ENCODE measurements at places on chromosomes 11 and 22.

DNA sequence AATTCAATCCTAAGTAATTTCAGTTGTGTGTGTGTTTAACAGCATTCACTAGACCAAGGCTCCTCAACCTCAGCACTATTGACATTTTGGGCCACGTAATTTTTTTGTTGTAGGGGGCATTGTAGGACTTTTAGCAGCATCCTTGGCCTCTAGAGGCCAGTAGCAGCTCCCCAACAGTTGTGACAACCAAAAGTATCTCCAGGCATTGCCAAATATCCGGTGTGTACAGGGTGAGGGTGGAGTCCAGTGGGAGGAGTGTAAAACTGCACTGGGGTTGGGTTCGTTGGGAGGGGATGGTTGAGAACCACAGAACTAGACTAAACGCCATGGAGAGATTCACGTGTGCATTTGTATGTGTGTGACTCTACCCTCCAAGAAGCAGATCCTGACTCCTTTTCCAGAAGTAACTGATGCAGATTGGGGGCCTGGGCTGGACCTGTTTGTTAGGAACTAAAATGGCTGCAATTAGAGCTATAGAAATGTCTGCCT lies 5.9 kb upstream of the PHF21A start:
- no peak for DNase-seq
- no peak overlapping the region for H3K4me3 ChIP-seq
- H3K27ac ChIP-seq: no peak overlapping the region
- peaks cover 19% of the 10 kb centered on the region for H3K4me1 ChIP-seq

- peaks cover 73% of the 10 kb centered on the region for H3K27me3 ChIP-seq
Observed at GRCh38 chr22:44622147-44622427, 79.9 kb upstream of the PRR5 start.

- no peak overlapping the region for H3K4me3 ChIP-seq
- no peak for DNase-seq
- no peaks in the 10 kb centered on the region for H3K4me1 ChIP-seq
Observed at GRCh38 chr22:43218786-43219185, 31.9 kb upstream of the TTLL12 start.

DNA sequence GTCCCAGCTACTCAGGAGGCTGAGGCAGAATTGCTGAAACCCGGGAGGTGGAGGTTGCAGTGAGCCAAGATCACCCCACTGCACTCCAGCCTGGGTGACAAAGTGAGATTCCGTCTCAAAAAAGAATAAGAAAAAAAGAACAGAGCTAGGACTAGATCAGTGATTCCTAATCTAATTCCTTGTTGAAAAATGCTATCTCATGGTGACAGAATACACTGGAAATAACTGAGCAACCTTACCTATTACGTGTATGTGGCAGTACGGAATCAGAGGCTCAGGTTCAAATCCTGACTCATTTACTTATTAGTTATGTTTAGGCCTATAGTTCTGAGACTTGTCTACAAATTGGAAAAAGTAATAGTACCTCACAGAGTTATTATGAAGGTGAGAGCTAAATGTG lies 19.5 kb upstream of the RCE1 start:
- H3K4me3 ChIP-seq: no peak overlapping the region
- no peaks in the 10 kb centered on the region for H3K4me1 ChIP-seq
- H3K36me3 ChIP-seq: no peaks in the 10 kb centered on the region
- DNase-seq: no peak
- no peaks in the 10 kb centered on the region for H3K27me3 ChIP-seq

- H3K4me3 ChIP-seq: no peak overlapping the region
- H3K27ac ChIP-seq: no peak overlapping the region
- H3K27me3 ChIP-seq: no peaks in the 10 kb centered on the region
Observed at GRCh38 chr11:59894616-59895015, 16.0 kb downstream of the OOSP3 start.

DNA sequence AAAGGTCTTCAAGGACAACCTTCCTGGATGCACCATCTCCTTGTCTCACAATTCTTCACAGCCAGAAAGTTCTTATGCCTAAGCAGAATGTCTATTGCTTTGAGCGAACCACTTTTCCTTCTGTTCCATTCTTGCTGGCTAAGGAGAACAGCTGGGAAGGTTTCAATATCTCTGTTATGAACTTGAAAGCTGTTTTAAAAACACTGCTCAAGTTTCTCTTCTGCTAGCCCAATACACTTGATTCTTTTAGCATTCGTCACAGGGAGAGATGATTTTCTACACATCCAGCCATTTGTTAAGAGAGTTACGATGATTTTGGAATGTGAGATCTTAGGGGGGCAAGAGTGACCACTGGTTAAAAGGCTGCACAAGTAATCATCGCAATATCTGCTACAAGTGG lies 249.3 kb downstream of the KIRREL3 start:
- H3K27ac ChIP-seq: no peak overlapping the region
- no peaks in the 10 kb centered on the region for H3K27me3 ChIP-seq
- DNase-seq: no peak
- H3K4me3 ChIP-seq: no peak overlapping the region
- H3K36me3 ChIP-seq: no peaks in the 10 kb centered on the region
- H3K4me1 ChIP-seq: no peaks in the 10 kb centered on the region

DNA sequence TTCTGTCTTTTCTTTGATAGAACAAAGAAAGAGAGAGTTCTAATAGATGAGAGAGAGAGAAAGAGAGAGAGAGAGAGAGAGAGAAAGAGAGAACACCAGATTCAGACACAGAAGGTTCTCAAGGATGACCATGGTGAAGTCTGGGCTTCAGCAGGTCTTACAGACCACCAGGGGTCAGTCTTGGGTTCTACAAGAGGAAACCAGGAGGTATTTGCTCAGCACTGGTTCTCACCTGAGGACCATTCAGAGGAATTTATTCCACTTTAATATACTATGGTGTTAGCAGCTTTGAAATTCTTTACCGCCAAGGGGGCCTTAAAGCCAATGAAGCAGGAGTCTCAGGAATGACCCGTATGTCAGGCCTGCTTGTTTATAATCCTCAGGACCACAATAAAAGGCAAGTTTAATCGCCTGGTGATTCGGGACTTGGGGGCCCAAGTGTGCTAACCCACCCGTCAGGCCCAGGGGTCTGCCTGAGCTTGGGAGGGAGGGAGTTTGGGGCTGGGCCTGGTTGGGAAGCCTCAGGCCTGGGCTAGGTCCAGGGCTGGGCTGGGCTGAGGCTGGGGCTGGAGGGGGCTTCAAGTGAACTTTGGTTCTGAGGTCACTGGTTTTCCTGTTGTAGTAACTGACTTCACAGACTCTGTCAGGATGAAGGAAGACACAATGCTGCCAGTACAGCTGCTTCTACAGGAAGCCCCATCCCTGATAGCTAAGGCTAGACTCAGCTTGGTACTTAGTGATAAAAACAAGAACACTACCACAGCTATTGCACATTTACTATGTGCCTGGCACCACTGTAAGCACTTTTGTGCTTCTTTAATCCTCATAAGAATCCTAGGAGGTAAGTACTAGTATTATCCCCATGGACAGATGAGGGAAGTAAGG lies 179.2 kb upstream of the ZBED5 start:
- peak overlapping the region; percentile 58 for H3K27ac ChIP-seq
- no peak overlapping the region for H3K4me3 ChIP-seq
- no peaks in the 10 kb centered on the region for H3K36me3 ChIP-seq
- H3K4me1 ChIP-seq: peaks cover 11% of the 10 kb centered on the region

DNA sequence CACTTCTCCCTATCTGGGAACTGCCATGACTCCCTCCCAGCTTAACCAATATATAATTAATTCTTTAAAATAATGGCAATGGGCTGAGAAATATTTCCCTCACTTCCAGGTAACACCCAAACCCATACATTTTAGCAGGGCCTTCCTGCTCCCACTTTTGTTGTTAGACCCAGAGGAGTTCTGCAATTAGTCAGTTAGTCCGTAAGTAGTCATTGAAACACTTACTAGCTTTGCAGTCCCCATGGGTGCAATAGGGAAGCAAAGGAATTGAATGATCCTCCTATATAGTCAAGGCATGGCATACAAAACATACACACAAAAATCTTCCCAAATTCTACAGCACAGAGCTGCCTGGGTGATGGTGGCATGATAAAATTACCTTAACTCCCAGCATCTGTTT lies 254.0 kb upstream of the TBCEL start:
- peaks cover 12% of the 10 kb centered on the region for H3K27me3 ChIP-seq
- H3K27ac ChIP-seq: no peak overlapping the region
- DNase-seq: no peak
- no peak overlapping the region for H3K4me3 ChIP-seq
- H3K36me3 ChIP-seq: no peaks in the 10 kb centered on the region

DNA sequence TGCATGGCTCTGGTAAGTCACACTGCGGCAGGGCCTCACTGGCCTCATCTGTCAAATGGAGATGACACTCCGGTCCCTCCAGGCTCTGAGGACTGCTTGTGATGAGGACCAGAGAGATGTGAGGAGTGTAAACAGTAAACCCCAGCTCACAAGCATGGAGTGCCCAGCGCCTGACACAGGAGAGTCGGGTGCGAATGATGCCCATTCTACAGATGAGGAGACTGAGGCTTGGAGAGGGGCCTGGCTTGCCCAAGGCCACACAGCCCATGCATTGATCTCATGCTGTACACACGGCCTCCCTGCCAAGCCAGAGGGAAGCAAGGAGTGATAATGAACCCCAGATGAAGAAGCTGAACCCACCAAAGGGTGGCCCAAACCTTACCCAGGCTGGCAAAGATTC lies 37.2 kb downstream of the ELFN2 start:
- H3K27ac ChIP-seq: no peak overlapping the region
- no peaks in the 10 kb centered on the region for H3K4me1 ChIP-seq
- no peak for DNase-seq
- no peaks in the 10 kb centered on the region for H3K27me3 ChIP-seq
- no peaks in the 10 kb centered on the region for H3K36me3 ChIP-seq
- H3K4me3 ChIP-seq: no peak overlapping the region

DNA sequence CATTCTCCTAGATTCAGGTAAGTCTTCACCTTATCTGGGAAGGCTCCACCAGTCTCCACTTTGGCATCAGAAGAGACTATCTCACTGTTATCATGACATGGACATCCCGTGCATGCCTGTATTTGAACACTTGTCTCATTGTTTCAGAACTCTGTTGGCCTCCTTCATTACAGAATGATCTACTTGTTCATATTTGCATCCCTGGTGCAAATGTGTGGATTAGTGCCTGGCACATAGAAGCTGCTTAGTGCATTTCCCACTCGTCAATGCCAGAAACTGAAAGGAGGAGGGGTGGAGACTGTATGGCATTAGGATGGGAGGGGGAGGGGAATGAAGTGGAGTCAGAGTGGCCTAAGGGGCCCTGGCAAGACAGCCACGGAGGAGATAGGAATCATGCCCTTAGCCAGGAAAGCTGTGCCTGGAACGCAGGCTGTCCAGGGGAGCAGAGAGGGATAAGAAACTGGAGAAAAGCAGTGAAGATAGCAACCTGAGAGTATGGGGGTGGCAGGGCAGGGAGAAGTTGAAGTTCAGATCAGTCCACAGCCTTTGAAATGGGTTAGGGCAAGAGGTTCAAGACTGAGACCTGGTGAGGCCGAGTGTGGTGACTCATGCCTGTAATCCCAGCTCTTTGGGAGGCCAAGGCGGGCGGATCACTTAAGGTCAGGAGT lies 53.8 kb upstream of the CAPRIN1 start:
- no peak for DNase-seq
- no peaks in the 10 kb centered on the region for H3K27me3 ChIP-seq
- peaks cover 9% of the 10 kb centered on the region for H3K4me1 ChIP-seq
- no peak overlapping the region for H3K27ac ChIP-seq
- H3K4me3 ChIP-seq: peak overlapping the region; percentile 44
- H3K36me3 ChIP-seq: no peaks in the 10 kb centered on the region

GRCh38 chr22:21632237-21632895 lies at the start of gene CCDC116:
Gene CCDC116, plus strand, starts transcription at chr22:21632760. Its CDS starts 422 bp downstream, at chr22:21633182.
- H3K27ac ChIP-seq: no peak within 1 kb of the TSS
- no peaks in the 10 kb centered on the region for H3K27me3 ChIP-seq
- DNase-seq: no peak
- H3K4me1 ChIP-seq: peaks cover 19% of the 10 kb centered on the region
- H3K4me3 ChIP-seq: no peak within 1 kb of the TSS

- no peak overlapping the region for H3K27ac ChIP-seq
- no peak for DNase-seq
- H3K36me3 ChIP-seq: no peaks in the 10 kb centered on the region
- no peaks in the 10 kb centered on the region for H3K27me3 ChIP-seq
- peaks cover 5% of the 10 kb centered on the region for H3K4me1 ChIP-seq
- no peak overlapping the region for H3K4me3 ChIP-seq
Observed at GRCh38 chr11:68569357-68569756, 108.8 kb downstream of the PPP6R3 start.

DNA sequence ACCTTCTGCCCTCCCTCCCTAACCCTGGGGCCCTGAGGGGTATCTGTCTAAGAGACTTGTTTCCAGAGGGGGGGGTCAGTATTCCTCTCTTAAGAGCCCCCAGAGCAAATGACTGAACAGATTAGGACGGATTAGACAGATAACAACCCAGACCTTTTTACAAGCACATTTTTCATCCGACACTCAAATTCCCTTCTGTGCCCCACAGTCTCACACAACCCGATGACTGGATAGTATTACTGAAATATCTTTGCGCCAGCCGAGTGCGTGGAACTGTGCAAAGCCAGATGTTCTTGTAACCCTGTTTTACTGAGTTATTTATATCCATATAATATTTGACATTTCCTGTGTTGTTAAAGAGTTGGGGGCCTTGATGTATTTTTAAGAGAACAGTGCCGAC lies 30.9 kb upstream of the FLI1 start:
- H3K27me3 ChIP-seq: no peaks in the 10 kb centered on the region
- no peaks in the 10 kb centered on the region for H3K4me1 ChIP-seq
- no peak overlapping the region for H3K27ac ChIP-seq

- no peaks in the 10 kb centered on the region for H3K36me3 ChIP-seq
- no peaks in the 10 kb centered on the region for H3K27me3 ChIP-seq
- H3K4me3 ChIP-seq: no peak overlapping the region
Observed at GRCh38 chr11:117724104-117724503, 72.9 kb downstream of the DSCAML1 start.

DNA sequence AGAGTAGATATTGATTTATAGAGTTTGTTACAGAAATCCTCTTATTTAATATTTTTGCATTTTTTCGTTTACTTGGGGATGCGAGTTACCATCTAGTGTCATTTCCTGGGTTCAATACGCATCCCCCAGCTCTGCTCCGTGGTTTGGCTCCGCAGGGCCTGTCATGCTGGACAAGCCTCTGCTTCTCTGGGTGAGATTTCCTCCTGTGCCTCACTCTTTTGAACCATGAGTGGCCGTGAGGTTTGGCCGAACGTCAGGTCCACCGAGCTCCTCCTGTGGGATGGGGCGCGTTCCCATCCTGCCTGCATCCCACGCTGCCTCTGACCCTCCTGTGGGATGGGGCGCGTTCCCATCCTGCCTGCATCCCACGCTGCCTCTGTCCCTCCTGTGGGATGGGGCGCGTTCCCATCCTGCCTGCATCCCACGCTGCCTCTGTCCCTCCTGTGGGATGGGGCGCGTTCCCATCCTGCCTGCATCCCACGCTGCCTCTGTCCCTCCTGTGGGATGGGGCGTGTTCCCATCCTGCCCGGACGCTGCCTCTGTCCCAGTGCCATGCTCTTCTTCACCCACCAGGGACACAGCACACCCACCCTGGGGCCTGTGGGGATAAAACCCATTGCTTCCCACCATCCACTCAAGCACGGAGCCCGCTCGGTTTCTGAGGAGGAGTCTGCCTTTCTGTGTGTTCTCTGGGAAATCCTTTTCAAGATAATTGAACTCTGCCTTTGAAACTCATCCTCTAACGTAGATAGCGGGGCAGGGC lies 506.8 kb downstream of the BRD1 start:
- H3K4me3 ChIP-seq: no peak overlapping the region
- no peaks in the 10 kb centered on the region for H3K27me3 ChIP-seq
- DNase-seq: no peak
- H3K4me1 ChIP-seq: no peaks in the 10 kb centered on the region
- no peak overlapping the region for H3K27ac ChIP-seq
